ENCODE measurements at places on chromosomes 7 and 10.

- DNase-seq: no peak
Measured at GRCh38 chr10:129927351-129928120, 36.5 kb downstream of the EBF3 start.

- DNase-seq: no peak
Measured at GRCh38 chr7:157125376-157126223, 13.1 kb upstream of the UBE3C start.

GRCh38 chr7:75813781-75814236 lies at the start of gene CCL24:
Gene CCL24, minus strand, starts transcription at chr7:75813806. Its CDS starts 91 bp downstream, at chr7:75813715.
- DNase-seq: no peak

DNA sequence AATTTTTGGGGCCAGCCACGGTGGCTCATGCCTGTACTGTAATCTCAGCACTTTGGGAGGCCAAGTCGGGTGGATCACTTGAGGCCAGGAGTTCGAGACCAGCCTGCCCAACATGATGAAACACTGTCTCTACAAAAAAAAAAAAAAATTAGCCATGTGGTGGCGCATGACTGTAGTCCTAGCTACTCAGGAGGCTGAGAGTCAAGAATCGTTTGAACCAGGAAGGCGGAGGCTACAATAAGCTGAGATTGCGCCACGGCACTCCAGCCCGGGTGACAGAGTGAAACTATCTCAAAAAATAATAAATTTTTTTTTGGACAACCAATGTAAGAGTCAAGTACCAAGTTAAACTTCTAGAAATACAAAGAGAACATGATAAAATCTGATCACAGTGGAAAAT lies 164.6 kb downstream of the AVL9 start:
- DNase-seq: no peak

DNA sequence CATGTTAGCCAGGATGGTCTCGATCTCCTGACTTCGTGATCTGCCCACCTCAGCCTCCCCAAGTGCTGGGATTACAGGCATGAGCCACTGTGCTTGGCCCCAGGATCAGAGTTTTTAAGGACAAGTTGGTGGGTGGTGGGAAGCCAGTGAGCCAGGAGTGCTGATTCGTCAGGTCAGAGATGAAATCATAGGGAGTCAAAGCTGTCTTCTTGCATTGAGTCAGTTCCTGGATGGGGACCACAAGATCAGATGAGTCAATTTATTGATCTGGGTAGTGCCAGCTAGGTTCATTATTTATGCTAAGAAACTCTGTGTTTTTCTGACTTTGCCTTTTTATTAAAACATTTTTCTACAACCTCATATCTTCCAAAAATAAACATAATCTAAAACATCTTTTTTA lies 423.8 kb downstream of the ARL4A start:
- no peak for DNase-seq

DNA sequence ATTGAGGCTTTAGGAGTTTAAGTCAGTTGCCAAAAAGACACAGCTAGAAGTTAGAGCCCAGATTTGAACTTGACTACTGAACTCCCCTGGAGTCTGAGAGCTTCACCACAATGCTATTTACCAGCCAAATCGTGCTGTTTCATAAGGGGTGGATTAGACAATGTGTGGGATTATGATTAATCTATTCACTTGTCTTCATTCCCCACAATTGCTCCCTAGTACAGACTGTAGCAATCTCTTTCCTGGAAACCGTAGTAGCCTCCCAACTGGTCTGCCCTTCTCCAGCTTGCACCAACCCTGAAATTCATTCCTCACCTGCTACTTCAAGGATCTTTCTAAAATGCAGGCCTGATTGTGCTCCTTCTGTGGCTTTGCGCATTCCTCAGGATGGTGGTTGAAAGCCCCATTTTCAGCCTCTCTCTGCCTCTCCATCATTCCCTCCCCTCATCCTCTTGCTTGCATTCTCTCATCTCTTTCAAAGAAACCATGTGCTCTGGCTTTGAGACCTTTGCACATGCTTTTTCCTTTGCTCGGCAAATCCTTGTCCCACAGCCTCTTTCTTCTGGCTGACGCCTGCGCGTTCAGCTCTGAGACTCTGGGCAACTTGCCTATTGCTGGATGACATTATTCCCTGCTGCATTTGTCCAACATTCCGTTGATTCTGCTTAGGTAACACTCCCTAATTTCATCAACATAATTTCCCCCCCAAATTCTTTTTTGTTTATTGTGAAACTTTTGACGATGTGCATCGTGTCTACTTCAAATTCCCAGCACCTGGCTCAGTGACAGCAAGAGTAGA lies 145.1 kb downstream of the ADRA2A start:
- no peak for DNase-seq

GRCh38 chr7:79282070-79282694 lies 171.3 kb downstream of the MAGI2 start:
- no peak for DNase-seq

DNA sequence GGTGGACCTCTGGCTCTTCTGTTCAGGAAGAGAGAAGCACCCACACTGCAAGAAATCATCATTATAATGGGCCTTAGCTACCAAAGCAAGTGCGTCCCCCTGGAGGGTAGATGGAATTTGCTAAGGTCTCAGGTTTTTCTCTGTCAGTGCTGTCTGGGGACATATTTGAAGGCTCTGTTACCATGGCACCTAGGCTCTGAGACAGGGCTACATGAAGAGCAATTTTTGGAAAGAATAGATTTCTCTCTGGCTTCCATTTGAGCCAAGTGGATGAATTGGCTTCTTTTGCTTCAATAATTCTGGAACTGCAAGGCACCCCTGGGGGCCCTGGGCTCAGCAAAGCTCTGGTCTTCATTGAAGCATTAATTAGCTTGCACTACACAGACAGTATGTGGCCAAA lies 349.1 kb upstream of the GALNT17 start:
- DNase-seq: no peak

DNA sequence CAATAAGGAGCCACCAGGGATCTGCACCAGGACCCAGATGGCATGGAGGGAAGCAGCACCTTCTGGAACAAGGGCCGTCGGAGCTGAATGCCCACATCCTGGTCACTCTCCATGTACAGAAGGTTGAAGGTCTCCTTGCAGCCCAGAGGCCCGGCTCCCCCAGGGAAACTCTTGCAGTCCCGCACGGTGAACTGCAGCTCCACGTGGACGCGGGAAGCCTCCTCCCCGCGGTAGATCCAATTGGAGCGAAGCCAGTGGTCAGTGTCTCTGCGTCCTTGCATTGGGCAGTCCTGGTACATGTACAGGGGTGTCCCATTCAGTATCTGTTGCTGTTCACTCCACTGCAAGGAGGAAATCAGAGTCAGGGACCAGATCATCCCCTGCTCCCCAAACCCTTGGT lies 7.4 kb downstream of the EPHA1 start:
- DNase-seq: no peak

DNA sequence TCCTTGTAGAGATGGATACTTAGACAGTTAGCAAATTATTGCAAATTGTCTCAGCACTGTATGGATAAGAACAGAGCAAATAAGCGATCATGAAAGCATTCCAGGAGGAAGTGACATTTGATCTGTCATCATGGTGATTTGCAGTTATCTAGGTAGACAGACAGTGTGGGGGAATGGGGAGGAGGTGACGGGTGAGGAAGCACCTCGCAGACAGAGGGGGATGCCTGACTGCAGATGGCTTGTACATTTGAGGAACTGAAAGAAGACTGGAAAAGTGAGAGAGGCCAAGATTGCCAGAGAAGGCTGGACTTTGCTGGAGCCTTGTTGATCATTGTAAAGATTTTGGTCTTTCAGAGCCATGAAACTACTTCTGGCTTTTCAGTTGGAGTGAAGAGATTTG lies 318.2 kb upstream of the CELF2 start:
- no peak for DNase-seq

DNA sequence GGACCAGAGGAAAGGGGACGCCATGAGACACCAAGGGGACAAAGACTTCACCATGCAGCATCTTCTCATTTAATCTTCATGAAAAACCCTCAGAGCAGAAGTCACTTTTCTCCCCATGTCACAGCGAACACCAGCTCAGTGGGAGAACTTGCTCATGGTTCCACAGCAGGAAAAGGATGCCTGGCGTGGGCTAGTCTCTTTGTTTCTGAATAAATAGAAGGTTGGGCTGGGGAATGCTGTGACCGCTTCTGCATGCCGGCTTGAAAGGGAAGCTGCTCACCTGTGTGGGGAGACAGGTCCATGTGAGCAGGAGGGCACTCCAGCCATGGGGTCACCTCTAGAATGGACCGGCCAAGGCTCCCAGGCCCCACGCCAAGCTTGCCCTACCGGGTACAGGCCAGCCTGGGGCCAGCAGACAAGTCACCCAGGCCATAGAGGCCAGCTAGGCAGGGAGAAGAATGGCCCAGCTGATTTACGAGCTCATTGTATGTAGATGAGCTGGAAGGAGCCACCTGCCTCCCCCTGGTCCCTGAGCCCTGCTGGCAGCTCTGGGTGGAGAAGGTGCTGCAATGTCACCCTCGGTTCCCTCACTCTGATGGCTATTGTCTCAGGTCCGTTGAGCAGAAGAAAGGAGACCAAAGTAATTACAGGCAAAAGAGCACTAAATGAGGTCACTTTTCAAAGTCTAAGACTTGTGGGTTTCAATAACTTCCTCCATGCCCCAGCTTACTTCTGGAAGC lies 82.0 kb upstream of the PDZD8 start:
- DNase-seq: no peak

DNA sequence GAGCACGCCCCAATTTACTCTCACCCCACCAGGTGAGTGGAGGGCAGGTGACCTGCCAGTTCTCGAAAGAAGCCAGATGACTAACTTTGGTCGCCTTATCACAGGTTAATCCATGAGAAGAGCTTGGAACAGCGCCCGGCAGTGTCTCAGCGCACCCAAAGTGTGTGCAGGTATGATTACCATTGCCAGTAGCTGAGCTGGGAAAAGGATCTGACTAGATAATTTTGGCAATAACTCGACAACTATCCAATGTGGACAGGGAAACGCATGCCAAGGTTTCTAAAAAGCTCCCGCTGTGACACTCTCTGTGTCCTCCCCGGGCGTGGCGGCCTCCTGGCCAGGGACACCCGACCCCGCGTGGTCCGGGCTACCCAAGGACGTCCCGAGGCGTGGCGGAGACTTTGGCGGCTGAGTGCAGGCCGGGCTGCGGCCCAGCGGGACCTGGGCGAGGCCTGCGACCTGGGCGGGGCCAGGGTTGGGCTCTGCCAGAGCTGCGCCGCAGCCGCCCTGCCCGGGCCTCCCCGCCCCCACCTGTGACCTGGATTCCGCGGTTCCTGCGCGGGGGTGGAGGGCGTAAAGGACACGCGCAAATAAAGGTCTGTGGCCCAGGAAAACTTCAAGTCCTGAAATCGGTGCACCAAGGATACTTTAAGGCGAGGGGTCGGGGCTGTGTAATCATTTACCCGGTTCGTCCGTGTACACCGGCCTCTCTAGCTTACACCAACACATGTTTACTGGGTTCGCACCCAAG lies 13.7 kb upstream of the WAPL start:
- DNase-seq: peak; percentile 9

DNA sequence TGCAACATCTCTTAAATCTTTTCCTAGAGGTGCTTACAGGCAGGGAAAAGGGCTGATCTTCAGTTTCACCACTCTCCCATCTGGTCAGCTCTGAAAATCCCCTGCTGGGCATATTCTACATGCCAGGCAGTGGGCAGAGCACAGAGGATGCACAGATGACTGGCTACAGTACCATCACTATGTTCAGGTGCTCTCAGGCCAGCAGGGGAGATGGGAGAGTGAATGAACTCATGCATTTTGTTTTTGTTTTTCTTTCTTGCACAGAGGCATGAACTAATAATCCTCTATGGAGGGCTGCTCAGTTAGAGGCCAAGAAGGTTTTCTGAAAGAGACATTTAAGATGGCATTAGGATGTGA lies 19.3 kb downstream of the ELMO1 start:
- no peak for DNase-seq

DNA sequence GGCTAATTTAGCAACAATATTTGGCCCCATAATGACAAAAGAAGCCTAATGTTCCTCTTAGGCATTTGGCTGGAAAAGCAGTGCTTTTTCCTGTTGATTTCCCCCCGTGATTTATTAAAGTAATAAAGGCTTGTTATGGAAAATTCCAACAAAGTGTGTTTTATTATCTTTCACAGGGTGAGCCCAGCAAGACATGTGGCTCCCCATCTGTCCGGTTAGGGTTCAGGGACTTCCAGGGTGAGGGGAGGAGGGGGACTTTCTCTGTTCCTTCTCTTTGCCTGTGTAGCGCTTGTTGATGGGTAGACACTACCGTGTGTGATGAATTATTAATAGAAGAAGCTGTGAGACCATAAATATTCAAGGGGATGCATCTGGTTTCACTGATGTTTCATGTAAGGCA lies 39.0 kb downstream of the HTR5A start:
- no peak for DNase-seq

GRCh38 chr7:2209146-2209960 lies 23.4 kb downstream of the MAD1L1 start:
- no peak for DNase-seq

GRCh38 chr10:90930971-90931871 lies 10.3 kb upstream of the ANKRD1 start:
- no peak for DNase-seq

DNA sequence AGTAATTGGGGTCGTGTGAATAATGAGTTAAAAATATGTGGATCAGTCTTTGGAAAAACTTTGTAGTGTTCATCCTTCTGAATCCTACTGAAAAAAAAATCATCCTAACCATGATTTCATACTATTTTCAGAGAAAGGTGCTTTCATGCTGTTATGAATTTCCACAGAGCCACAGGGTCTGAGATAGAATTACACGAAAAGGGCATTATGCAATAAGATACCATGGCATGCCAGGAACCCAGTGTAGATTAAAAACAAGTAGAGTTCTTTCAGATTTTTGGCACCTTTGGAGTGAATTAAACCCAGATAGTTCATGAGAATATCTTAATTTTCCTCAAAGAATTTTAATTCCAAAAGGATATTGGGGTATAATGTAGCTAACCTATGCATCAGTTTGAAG lies 47.5 kb upstream of the AGMO start:
- DNase-seq: no peak

DNA sequence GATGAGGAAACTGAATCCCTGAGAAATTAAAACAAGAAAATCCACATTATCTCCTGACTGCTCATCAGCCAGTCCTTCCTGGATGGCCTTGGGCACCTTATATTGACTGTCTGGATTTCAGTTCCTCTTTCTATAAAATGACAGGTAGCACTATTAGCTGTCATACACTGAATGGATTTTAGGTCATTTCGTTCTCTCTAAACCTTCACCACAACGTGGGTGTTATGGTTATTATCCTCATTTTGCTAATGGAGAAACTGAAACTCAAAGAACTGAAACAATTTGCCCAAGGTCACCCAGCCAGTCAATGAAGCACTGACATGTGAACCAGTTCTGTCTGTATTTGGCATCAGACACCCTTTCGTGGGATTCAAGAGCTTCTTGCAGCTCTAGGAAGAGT lies 193.8 kb downstream of the CYP26A1 start:
- no peak for DNase-seq

DNA sequence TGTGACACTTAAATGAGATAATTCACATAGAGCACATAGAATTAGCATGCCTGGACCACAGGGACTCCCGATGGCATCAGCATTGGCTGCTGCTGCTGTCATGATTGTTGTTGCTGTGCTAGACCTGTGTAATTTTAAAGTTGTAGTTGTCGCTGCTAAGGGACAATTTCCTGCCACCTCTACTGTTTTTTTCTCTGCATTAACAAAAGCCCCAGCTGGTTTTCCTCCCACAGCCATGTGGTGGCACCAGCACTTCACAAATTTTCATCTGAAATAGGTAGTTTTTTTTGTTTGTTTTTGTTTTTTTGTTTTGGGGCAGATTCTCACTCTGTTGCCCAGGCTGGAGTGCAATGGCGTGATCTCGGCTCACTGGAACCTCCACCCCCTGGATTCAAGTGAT lies 25.4 kb upstream of the PRXL2A start:
- DNase-seq: no peak

Data from activated naive CD4-positive, alpha-beta T cell (primary cell).